ENCODE measurements at places on chromosomes 7 and 10.

DNA sequence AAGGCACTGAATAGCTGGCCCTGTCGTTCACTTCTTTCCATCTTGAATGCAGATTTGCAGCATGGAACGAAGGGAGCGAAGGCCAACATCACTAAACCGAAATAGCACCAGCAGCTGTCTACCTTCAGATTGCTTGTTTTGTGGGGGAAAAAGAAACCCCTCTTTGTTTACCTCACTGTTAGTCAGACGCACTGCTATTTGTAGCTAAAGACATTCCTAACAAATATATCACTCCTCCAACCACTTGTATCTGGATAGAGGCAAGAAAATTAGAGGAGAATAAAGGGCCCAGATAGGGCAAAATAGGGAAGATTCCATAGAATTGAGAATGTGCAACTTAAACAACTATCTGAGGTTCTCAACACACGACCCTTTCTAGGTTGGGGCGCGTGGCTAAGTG, 26.5 kb downstream of the ANK3 start:
- DNase-seq = no peak

DNA sequence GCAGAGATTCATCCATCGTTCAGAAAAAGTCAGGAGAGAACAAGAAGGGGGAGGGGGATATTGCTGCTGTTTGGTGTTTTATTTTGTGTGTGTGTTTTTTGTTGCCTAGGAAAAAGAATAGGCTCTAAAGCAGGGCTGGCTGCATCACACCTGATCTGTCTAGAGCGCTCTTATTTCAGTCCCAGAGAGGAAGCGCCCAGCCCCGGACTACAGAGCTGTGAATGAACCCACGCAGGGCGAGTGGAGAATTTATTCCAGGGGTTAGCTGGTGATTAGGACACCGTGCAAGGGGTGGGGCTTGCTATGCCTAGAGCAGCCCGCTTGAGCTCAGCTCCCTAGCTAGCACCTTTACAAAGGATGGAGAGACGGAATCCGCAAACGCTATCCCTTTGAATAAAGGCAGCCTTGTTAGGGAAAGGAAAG, 621 bp upstream of the FAM13C start:
- DNase-seq = peak; percentile 76

GRCh38 chr10:50322077-50322476, 70.8 kb upstream of the ASAH2 start:
- DNase-seq = peak; percentile 53

DNA sequence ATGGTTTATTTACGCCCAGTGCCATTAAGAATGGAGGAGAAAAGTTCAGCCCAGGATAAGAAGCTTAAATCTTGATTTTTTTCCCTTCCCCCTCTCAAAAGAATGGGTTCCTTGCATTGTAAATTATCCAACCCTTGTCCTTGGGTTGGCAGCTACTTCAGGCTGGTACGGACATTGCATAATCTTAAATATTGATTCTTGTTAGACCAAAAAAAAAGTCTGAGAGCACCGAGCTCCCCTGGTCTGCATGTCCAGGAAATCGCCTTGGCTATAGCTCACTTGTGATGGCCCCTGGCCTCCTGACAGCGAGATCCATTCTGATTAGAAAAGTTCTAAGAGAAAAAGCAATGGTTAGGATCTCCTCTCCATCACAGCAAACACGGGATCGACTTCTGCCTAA, 151.7 kb downstream of the EBF3 start:
- no peak for DNase-seq

DNA sequence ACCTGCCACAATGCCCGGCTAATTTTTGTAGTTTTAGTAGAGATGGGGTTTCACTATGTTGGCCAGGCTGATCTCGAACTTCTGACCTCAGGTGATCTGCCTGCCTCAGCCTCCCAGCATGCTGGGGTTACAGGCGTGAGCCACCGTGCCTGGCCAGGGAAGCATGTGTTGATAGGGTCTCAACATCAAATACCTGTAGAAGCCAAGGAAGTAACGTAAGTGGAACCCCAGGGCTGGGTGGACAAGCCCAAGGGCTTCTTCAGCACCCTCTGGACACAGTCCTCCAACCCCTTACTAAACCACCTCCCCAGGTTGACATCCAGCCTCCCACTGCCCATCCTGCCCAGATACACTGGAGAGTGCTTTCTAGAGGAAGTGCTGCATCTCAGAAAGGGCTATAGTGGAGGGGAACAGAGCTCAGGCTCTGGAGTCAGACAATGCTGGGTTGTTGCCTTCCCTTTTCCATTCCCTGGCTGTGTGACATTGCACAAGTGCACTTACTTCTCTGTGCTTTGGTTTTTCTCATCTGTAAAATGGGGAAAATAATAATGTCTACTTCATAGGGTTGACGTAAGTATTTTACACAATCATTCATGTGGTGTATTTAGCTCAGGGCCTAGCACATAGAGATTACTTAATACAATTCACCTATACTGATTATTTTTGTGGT, 73.9 kb upstream of the KAT6B start:
- no peak for DNase-seq

DNA sequence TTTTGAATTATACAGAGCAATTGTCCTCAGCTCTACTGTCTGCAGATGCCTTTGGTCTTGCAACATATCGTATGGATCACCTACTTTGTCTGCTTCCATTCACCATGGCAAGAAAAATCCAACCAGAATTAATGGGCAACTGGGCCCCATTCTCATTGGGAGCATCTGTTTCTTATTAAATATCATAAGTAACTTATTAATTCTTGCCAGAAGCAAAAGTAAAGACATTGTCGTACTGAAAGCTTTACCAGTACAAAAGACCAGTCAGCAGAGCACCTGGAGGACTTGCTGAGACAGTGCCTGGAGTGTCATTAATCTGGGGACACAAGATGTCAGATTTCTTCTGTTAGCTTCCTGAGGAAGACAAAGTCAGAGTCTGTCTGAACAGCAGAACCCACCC, 404.5 kb downstream of the INHBA start:
- no peak for DNase-seq

- DNase-seq = no peak
Observed at GRCh38 chr10:120460776-120461175, 3.7 kb downstream of the PLPP4 start.

- no peak for DNase-seq
Observed at GRCh38 chr7:112596981-112597380, 116.2 kb downstream of the LSMEM1 start.

DNA sequence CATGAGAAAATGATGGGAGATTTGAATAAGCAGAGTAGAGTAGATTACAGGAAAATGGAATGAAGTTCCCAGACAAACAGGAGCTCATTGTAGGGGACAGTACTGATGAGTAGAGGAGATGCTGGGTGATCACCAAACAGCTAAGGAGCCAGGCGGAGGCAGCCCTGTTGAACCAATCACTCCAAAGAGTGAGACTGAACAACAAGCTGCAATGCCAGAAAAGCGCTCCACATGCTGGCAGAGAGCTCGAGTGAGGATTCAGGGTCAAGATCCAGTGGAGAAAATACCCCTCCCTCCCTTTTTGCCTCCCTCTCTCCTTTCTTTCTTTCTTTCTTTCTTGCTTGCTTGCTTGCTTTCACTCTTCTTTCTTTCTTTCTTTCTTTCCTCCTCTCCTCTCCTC, 133.3 kb downstream of the PFKFB3 start:
- no peak for DNase-seq

DNA sequence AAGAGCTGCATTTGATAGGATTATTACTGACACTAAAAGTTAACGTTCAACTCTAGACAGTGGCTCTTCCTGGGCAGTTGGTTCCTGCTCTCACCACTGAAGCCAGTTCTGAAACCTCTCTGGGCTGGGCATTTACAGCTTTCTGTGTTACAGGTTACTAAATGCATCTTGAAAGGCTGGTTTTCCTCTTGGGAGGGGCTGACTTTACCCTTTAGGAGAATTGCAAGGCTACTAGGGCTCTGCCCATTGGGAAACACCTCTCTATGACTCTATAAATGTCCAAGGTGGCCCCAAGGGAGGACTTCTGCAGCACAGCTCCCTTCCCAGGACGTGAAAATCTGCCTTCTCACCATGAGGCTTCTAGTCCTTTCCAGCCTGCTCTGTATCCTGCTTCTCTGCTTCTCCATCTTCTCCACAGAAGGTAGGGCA, at the start of gene GPR15LG:
GPR15LG (plus strand) TSS at position 301 of the 429 bp plus-strand sequence; CDS start at position 352, 51 bp downstream.
- no peak for DNase-seq

DNA sequence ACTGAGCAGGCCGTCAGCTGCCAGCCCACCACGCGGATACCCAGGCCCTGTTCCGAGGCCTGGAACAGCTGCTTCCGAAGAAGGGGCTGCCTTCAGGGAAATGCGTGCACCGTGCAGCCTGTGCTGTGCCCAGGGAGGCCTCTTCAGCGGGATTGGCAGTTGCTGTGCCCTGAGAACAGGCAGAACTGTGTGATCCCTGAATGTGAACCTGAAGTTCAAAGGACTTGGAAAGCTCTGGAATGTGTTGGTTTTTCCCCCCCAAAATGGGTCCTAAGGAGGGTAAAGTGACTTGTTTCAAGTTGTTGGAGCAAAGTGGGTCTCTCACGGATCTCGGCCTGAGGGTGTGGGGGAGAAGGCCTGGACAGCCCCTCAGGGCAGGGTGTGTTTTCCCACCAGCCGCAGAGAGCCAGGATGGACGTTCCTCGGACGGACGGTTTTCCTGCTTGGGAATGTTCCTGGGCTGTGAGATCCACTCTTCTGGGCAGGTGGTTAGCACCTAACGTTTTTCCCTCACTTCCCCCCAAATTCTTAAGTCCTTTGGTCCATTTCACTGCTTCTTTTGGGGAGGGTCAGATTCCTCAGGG, 2.1 kb downstream of the SPRN start:
- DNase-seq = no peak

DNA sequence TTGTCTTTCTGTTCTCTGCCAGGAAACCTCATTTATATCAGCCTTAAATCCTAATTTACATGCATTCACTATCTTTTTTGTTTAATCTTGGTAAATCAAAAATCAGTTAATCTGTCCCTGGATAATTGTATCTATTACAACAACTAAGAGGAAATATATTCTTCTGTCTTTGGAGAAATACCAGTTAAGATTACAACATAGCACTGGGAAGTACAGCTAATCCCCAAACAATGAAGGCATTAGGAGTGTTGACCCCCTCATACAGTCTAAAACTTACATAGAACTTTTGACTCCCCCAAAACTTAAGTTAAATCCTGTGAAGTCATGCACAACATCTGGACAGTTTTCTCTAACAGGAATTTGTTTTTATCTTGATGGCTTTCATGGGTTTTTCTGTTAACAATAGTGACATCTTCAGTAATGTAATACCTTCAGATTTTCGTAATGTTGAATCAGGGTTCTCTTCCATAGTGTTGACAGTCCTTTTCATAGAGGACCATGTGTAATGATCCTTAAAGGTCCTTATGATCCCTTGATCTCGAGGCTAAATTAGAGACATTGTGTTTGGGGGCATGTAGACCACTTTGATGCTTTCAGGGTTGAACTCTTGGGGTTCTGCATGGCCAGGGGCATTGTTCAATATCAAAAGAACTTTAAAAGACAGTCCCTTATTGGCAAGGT, 24.1 kb upstream of the ABCC2 start:
- no peak for DNase-seq

DNA sequence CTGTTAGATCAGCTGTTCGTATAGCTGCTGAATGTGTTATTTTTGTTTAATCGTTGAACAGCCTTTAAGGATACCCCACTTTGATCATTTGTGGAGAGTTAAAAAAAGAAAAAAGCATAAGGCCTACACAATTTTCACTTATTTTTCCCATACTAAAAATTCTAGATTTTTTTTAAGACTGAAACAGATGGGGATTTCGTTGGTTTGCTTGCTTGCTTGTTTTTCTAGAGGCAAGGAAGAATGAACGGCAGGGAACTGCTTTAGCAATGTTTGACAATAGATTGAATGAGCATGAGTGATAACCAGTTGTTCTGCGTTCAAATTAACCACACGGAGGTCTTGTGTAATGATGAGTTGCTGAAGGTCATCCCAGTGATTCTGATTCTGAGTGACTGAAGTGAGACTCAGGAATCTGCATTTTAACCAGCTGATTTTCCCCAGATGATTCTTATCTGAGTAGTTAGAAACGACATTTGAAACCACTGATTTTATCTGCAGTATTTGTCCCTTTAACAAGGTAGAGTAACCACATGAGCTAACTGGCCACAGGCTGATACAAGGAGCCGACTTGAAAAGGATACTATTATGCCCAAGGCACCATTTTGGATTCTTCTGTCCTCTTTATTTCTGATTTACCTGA, 85.9 kb downstream of the GPR37 start:
- DNase-seq = no peak

- no peak for DNase-seq
Observed at GRCh38 chr7:44052771-44053365, 8.4 kb downstream of the DBNL start.

- DNase-seq = no peak
Observed at GRCh38 chr10:116115797-116116196, 157.2 kb downstream of the GFRA1 start.

DNA sequence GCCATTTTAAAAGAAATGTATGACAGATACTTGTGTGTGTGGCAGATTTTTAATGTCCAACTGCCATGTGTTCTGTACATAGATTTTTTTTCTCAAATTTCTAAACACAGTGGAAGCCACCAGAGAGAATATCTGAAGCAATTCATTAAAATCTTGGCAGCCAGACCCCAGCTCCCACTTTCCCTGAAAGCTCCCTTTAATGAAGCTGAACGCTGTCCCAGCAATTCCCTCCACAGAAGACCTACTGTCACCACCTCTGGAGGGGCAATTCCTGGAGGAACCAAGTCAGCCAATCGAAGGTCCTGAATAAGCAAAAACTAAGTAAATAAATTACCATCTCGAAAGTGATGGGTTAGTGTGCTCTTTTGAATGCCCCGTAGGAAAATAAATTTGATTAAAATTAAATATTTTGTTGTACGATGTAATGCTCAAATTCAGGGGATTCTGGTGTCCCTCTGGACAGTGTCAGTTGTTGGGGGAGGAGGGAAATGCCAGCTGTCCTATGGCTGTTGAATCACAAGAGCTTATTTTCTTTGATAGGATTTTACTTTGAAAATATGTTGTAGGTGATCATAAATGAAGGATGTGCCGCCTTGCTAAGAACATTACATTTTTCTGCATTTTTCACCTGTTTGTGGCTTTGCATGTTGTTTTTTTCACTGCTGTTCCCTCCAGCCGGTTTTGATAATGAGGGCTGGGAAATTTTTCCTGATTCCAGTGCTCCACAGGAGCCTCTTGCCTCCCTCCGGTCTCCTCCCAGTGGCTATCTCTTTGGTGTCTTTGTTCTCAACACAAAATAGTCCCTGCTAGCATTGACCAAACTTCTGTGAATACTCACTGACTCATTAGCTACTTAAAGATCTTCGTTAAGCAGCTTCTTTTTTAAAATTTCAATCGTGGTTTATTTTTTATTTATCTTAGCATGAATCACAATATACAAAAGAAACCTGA, 9.2 kb upstream of the GSAP start:
- DNase-seq = no peak

- no peak for DNase-seq
Observed at GRCh38 chr7:75985518-75986146, 8.8 kb downstream of the TMEM120A start.

Data from muscle of arm (tissue), 14 donors.